ENCODE measurements at places on chromosomes 5 and 9.

- no peak for DNase-seq
Measured at GRCh38 chr5:88734191-88734640, 148.8 kb downstream of the MEF2C start.

GRCh38 chr5:65892801-65893200, 33.6 kb upstream of the ERBIN start:
- DNase-seq = no peak

DNA sequence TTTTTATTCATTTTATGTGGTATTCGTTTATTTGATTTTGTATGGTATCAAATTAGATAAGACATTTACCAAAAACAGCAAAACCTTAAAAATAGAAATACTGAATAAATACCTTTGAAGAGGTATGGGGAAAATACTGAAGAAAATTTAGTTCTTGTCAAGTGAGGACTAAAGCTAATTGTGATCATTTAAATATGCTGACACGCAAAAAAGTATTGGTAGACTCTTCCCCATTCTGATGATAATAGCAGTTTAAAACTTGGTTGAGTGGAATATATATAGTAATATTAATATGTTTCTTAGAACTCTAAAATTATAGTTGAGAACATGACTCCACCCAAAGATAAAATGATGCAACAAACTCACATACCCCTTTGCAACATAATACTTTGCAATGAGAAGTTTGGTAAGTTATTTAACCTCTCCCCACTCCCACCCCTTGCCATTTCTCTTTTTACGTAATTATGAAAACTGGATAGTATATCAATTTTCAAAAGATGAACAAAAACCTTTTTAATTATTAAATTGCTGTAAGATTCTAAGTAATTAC, 30.1 kb upstream of the SNX24 start:
- no peak for DNase-seq

GRCh38 chr5:41683181-41683580, 172.8 kb upstream of the PLCXD3 start:
- no peak for DNase-seq

DNA sequence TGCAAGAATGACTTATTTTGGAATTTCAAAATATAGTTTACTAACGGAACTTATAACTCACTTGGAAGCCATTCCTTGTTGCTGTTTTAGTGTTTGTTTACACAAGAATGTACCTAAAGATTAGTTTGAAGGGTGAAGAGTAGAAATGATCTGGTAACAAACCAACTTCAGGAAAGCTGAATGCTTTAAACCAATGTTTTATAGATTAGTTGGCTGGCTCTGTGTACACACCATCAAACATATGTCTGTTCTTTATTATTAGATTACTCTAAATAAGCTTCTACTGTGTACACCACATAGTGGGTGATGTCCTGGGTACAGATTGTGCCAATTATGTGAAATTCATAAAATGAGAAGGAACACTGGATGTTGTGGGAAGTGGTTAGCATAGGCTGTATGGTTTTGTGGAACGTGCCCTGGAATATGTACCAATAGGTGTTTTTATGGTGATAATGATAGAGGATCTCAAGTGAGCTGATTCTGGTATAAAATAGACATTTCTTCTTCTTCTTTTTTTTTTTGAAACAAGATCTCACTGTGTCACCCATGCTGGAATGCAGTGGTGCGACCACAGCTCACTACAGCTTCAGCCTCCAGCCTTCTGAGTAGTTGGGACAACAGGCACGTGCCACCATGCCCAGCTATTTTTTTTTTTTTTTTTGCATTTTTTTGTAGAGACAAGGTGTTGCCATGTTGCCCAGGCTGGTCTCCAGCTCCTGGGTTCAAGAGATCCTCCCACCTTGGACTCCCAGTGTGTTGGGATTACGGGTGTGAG, 109.3 kb upstream of the DHFR start:
- no peak for DNase-seq

GRCh38 chr5:146641941-146642340, 126.0 kb upstream of the GPR151 start:
- no peak for DNase-seq

DNA sequence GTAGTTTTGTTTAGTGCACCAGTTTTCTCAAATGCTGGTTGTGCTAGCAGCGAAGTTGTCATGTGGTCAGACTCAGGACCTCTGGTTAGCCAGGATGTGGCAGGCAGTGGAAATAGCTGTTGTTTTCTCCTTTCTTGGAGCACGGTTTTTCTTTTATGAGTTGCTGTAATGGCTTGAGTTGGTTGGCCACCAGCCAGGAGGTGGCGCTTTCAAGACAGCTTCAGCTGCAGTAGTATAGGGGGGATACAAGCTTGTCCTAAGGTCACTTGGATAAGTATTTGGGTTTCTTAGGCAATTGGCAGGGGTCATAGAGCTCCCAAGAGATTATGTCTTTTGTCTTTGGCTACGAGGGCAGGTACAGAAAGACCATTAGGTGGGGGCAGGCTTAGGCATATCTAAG, 274.2 kb upstream of the TARS1 start:
- no peak for DNase-seq

Measured in BE2C (cell line).